ENCODE measurements at places on chromosomes 1 and 21.

GRCh38 chr1:78869136-78869535 is 137.4 kb downstream of the ADGRL4 start:
- no peak for DNase-seq

- DNase-seq = no peak
These were observed 40.7 kb downstream of the PEX14 start for GRCh38 chr1:10515301-10515975.

DNA sequence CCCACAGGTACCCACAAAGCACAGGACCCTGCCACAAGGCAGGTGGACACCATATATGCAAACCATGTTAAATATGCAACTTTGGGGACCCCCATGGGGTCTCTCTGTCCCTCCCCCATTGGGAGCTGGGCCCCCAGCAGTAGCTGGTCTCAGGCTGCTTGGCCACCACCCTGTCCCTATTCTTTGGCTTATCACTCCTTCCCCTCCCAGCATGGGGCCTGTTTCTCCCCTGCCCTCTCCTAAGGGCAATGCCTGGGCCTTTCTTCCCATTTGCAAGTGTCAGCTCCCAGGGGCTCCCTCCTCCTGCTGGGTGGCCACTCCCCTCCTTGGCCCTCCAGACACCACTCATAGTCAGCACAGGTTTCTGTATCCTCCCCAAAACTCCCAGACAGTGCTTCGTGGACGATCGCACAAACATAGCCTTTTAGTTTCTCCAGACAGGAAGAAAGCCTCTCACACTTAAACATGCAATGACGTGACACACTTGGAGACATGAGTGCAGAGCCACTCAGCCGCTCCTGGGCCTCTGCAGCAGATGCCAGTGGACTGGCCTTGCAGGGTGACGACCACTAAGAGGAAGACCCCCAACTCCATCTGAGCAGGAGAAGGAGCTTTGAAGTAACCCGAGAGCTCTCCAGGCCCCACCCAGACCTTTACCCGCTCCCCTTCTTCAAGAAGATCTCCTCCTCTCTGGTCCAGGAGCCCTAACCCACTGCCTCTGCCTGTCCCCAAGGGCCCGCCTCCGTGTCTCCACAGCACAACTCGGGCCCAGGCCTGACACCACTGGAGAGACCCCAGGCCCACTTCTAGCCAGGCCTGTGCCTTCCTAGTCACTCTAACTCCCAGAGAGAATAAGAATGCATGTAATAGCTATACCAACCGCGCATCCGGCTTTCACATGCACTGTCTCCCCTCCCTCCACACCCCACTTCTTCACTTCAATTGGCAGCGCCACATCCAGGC is 22.9 kb downstream of the CITED4 start:
- DNase-seq = no peak

- no peak for DNase-seq
These were observed 71.1 kb upstream of the DIRAS3 start for GRCh38 chr1:68121536-68121935.

GRCh38 chr1:42825036-42825851 is 8.0 kb upstream of the SVBP start:
- no peak for DNase-seq

- no peak for DNase-seq
These were observed 40.1 kb downstream of the IGFN1 start for GRCh38 chr1:201230676-201231075.
